ENCODE measurements at places on chromosomes 1 and 21.

DNA sequence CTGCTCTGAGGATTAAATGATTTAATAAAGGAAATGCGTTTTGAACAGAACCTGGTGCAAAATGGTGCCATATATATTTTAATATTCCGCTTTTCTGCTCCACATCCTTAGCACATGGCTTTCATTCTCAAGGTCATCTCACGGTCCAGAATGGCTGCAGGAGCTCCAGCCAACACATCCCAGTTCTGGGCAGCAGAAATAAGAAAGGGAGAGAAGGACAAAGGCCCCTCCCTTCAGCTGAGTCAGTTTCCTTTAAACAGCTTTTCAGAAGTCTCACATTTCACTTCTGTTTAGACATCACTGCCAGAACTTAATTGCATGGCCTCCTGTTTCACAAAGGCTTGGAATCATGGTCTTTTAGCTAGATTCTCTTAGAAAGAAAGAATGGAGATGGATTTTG is 75.2 kb upstream of the LRRN2 start:
- DNase-seq = no peak

DNA sequence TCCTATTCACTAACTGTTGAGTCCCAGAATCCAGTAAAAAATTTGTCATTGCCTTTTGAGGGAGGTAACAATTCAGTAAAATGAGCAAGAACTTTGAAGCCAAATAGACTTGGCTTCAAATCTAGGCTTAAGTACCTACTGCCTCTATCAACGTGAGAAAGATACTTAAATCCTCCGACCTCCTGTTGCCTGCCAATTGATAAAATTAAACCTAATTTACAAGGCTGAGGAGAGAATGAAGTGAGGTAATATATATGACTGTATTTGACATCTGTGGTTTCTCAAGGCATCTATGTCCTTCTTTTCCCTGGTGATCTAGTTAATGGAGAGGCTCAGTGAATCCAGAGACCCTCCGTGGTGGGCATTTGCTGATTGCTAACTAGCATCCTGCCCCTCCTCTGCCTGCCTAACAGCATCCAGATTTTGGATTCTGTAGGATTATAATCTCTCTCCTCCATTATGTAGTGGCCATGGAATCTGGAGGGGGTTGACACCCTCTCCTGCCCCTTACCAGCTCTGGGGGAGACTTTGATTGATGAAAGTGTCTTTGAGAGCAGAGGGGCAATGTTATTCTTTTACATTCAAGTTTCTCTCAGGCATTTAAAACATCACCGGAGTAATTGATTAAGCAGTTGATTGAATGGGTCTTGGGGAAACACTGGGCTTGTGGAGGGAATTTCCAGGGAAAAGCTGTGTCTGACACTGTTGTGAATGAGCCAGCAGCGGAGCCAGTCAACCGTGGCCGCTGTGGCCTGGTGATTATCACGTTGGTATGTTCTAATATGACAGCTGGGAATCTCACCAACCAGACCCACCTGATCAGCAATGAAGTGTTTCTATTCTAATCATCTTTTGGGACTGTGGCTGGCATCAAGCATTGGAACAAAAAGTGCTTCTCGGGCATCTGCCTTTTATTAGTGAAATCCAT is 140.7 kb upstream of the FAM78B start:
- DNase-seq = no peak

DNA sequence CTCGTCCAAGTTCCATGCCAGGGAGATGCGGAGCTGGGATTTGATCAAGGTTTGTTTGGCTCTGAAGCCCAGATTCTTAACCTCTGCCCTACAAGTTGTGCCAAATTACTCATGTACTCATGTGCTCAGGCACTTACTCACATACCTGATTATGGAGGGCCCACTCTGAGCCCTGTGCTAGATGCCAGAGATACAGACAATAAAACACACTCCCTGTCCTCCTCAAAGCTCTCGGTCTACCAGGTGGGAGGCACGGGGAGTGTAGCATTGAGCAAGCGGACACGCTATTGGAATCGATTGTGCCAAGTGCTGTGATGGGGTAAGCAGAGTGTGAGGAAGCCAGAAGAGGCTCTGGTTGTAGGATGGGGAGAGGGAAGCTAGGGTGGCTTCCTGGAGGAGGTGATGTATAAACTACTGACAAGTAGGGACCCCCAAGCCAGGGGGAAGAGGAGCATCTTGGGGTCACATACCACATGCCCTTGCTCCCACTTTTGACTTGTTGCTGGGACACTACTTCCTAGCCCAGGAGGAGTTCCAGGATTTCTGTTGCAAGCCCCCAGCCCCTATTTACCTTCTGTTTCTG is 49.8 kb upstream of the IFNLR1 start:
- DNase-seq = no peak

DNA sequence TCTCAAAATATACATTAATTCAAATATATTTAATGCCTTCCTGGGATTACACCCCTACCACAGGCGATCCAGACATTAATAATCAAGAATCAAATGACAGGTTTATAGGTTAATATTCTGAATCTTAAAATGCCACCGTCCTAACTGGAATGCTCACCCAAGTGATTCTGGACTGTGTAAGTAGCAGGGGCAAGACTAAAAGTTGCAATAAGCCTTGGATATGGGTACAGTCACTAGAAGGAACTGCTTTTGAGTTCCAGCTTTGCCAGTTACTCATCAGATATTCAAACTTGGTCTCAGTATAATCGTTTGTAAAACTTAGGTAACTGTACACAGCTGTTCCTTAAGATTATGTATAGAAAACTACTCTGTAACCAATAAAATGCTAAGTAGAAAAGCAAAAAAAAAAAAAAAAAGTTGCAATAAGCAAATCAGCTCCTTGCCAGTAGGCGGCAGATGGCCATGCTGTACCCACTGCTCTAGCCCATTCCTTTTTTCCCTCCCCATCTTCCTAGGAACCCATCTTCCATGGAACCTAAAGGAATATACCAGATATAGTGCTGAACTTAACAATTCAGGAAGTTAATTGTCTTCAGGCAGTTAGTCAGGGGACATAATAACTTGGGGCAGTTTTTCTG is 10.5 kb downstream of the RO60 start:
- DNase-seq = no peak

DNA sequence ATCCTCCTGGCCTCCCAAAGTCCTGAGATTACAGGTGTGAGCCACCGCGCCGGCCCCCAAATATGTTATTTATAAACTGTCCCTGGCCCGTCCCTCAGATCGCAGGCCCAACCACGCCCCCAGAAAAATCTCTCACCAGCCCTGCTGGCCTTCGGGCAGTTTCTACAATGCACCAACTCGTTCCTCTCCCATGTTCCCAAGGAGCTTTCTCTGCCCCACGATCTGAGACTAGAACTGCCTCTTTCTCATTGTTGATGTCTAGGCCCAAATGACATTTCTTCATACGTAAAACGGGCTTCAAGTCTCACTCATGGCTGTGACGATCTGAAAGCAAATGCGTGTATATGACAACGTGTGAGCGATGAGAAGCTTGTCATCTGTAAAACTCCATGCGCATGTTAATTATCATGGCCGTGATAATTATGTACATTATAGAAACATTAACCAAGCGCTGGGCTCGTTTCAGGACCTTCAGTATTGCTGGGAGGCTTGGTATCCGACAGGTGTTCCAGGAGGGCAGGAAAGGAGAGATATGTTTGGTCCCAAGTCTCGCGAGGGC is 748 bp upstream of the NIPAL3 start:
- no peak for DNase-seq

DNA sequence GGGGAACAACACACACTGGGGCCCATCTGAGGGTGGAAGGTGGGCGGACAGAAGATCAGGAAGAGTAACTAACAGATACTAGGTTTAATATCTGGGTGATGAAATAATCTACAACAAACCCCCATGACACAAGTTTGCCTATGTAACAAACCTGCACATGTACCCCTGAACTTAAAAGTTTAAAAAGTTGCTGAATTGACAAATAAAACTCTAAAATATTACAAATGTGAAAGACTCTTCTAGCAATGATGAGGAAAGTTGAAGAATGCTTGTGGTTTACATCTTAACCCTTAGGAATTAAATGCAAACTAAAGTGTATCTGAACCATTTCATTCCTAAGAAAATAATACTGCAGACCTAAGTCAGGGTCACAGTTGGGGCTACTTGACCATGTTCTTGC is 525.6 kb upstream of the CAMK1G start:
- no peak for DNase-seq

DNA sequence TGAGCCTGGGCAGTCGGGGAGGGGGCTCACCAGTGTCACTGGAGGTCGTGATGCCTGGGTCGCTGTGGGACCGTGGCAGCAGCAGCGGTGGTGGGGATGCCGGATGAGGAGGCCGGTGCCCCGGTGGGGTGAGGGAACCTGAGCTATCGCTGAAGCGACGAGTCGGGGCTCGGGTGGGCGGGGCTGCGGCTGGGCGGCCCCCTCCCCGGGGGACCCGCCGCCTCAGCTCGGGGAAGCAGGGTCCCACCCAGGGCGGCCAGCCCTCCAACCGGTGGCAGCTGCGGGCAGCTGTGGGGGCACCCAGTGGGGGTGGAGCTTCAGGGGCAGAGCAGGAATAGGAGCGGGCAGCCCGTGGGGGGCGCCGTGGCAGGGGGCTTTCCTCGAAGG is 5.0 kb downstream of the ENTREP3 start:
- DNase-seq = no peak

- no peak for DNase-seq
These were observed 54.7 kb downstream of the FNBP1L start for GRCh38 chr1:93502571-93502970.

GRCh38 chr1:10242811-10243210 is 32.4 kb downstream of the KIF1B start:
- DNase-seq = no peak

- no peak for DNase-seq
These were observed 12.5 kb downstream of the TRMT1L start for GRCh38 chr1:185144233-185144632.

DNA sequence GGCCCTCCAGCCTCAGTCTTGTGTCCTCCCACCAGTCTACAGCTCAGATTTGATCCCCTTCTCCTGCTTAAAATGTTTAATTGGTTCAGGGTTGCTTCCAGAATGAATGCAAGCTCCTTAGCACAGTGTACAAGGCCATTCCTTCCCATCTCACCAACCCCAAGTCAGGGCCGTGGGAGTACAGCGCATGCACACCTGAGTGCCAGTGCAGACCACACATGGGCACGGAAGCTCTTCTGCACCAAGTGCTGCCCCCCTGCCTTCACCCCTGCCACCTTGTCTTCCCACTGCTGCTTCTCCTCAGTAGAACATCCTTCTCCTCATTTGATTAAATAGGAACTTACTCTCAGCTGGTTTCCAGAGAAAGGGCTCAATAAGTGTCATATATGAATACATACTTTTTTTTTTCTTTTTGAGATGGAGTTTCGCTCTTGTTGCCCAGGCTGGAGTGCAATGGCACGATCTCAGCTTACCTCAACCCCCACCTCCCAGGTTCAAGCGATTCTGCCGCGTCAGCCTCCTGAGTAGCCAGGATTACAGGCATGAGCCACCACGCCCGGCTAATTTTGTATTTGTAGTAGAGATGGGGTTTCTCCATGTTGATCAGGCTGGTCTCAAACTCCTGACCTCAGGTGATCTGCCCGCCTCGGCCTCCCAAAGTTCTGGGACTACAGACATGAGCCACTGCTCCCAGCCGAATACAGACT is 9.3 kb downstream of the PMF1 start:
- DNase-seq = no peak

DNA sequence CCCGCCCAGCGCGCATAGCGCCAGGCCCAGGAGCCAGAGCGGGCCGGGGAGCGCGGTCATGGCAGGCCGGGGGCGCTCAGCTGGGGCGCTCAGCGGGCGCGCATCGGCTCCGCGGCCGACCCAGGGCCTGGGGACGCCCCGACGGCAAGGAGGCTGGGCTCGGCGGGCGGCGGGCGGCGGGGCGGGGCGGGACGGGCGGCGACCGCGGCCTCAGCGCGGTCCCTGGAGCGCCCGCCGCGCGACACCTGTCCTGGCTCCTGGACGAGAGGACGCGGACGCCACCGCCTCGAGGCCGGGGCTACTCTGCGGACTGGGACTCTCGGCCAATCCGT is 273 bp downstream of the BMP8B start:
- DNase-seq = no peak

GRCh38 chr1:153505576-153505975 is 30.2 kb downstream of the S100A6 start:
- no peak for DNase-seq

DNA sequence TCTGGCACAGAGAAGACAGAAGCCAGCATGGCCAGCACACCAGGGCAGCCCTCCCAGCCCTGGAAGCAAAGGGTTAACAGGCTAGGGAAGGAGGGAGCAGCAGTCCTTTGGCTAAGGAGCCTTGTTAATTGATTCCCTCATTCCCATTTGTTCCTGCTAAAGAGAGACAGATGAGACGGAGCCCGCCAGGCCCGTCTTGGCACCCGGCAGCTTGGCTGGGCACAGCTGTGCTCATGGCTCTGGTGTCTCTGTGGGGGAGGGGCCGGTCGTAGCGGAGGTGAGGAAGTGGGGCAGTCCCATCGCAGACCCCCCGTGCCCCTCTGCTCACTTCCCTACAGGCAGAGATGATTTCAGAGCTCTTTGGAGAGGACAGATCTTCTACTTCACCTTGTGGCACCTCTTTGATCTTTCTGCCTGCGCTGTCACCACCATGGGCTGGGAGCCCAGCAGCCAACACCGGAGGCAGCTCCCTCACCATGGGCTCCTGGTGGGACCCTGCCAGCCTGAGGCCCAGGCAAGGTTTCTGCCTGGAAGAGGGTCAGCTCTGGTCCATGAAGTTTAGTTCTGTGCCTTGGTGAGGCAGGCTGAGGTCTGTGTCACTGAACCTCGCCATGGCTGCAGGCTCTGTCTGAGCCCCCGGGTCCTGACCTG is 38.0 kb downstream of the FOXO6 start:
- no peak for DNase-seq

DNA sequence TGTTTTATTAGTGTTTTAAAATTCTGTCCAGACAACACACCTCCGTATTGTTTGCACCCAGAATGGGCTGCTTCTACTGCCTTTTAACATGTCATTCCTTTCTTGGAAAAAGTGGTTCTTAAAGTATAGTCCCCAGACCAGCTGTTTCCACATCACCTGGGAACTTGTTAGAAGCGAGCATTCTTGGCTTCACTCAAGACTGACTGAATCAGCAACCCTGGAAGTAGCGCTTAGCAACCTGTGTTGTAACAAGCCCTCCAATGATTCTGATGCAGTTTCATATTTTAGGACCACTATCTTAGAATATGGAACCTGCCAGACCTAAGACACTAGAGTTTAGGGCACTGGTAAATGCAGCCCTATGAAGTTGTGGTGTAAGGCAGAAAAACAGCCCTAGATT is 6.0 kb upstream of the PPIE start:
- no peak for DNase-seq

- no peak for DNase-seq
These were observed 111.2 kb downstream of the IFI44 start for GRCh38 chr1:78760858-78761257.

DNA sequence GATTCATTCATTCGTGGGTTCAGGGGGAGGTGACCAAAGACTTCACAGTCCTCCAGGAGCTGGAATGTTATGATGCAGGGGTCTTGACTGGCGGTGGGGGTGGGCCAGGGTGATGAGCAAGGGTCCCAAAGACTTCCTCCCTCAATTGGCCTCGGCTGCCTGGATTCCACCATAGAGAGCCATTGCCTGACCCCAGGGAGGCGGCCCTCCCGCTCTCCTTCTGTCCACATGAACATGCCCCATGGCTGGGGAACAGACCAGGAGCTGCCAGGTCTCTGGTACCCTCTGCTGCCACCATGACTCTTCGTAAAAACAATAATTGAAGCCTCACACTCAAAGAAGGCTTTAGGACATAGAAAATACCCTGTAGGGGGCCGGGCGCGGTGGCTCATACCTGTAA is 102.5 kb upstream of the CASZ1 start:
- DNase-seq = no peak

GRCh38 chr1:1298861-1299685 is 8.7 kb downstream of the ACAP3 start:
- DNase-seq = no peak
